ENCODE measurements at places on chromosomes 11 and 22. TPM values are rescaled to one million over a fixed set of nuclear protein-coding genes. Genes with fewer than 3 reads are reported as not detected.

GRCh38 chr11:12824281-12825041, 150.2 kb downstream of the TEAD1 start:
- DNase-seq, result no peak

ZBTB16 gene
- 3.7 TPM for total RNA-seq

GRCh38 chr11:44138980-44139379, 43.5 kb downstream of the EXT2 start:
- DNase-seq, result no peak

GRCh38 chr11:46055371-46055770, 65.9 kb downstream of the PHF21A start:
- DNase-seq, result no peak

ZNF214 gene
- 15.9 TPM for total RNA-seq

CARD10 gene
- 4.1 TPM for total RNA-seq

MS4A6E gene
- not detected for total RNA-seq

Measured in frontal cortex (tissue), 4 donors.